Smooth muscle cell of the pulmonary artery (primary cell): ENCODE measurements at places on chromosomes 6 and 20. TPM values are rescaled to one million over a fixed set of nuclear protein-coding genes. Genes with fewer than 3 reads are reported as not detected.

Gene CLPSL1
- total RNA-seq: not detected in 2 replicates

Gene BPI
- 0.13 and 0.30 TPM in 2 replicates for total RNA-seq

Gene GABRR1
- total RNA-seq: not detected in 2 replicates

Gene B4GALT5
- 19.1 and 34.2 TPM in 2 replicates for total RNA-seq

Gene WFDC10B
- total RNA-seq: 0.26 TPM in 1 of 2 replicates, not detected in the other

Gene ID1
- total RNA-seq: 54.3 and 178 TPM in 2 replicates

Gene BMP5
- 0.03 and 1.8 TPM in 2 replicates for total RNA-seq

Gene SRXN1
- total RNA-seq: 68.8 and 104 TPM in 2 replicates

Gene GPANK1
- 9.7 and 14.1 TPM in 2 replicates for total RNA-seq
